ENCODE measurements at places on chromosomes 3 and 15.

GRCh38 chr15:81056304-81056703, 55.6 kb downstream of the TLNRD1 start:
- no peak for ATAC-seq

GRCh38 chr15:43854801-43855200, 28.0 kb downstream of the WDR76 start:
- ATAC-seq, result no peak

GRCh38 chr15:52677593-52678467, 1.4 kb downstream of the ATOSA start:
- peak; percentile 72 for ATAC-seq

- no peak for ATAC-seq
These were observed 796.2 kb downstream of the NR2F2 start for GRCh38 chr15:97126553-97127233.

DNA sequence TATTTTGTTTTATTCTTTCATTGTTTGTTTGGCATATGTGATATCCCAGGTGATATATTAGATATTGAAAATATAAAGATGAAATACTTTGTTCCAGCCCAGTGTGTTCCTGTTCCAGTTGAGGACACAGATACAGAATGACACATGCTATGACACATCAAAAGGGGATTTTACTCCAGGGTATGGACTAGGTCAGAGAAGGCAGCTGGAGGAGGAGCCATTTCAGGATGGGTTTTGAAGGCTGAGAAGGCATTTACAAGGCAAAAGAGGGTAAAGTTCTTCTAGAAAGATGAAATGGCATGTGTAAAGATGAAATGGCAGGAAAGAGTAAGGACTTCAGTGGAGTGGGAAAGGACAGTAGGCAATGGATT, 163.8 kb downstream of the ZIC1 start:
- no peak for ATAC-seq

DNA sequence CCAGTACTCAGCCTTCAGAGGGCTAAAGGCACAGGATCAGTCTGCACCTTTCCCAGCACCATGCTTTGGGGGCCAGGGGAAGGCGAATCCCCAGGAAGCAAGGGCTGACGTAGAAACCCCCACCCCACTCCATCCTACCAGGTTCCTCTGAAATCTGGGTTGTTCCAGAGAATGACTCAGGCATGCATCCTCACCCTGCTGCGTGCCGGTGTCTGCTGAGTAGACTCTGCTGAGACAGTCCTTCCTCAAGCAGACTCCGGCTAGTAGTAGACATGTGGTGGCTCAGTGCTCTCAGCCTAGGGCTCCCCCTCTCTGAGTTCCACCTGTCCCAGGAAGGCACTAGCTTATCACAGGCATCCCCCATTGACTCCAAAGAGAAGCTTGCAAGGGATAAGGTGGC, 9.0 kb downstream of the TMEM43 start:
- ATAC-seq, result no peak

- no peak for ATAC-seq
These were observed 5.6 kb downstream of the TERC start for GRCh38 chr3:169759256-169759655.

GRCh38 chr3:22115581-22115980, 364.6 kb upstream of the ZNF385D start:
- no peak for ATAC-seq

GRCh38 chr15:73802431-73803041, 49.4 kb upstream of the INSYN1 start:
- ATAC-seq, result no peak

- ATAC-seq, result no peak
These were observed 125.2 kb downstream of the CFAP20DC start for GRCh38 chr3:58924578-58924977.

GRCh38 chr3:119695480-119695879, 7.3 kb upstream of the CFAP91 start:
- no peak for ATAC-seq

GRCh38 chr3:191331388-191331787, 1.1 kb upstream of the UTS2B start:
- no peak for ATAC-seq

DNA sequence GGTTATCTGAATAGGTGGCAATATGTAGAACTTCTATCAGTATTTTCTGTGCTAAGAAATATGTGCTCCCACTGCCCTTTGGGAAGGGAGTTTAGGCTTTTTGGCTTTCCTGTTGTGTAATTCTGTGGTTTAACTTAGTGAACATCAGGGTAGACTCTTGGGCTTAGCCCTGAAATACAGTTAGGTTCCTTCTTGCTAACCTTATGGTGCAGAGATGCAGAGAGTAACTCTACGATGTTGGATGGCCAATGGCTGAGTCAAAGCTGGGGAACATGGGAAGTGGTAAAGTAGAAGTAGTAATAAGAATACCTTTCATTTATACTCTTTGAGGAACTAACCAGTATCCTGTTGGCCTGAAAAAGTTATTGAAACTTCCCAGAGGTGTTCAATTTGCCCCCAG, 80.8 kb upstream of the IL12A start:
- no peak for ATAC-seq

GRCh38 chr3:1609416-1609815, 489.2 kb upstream of the CNTN4 start:
- ATAC-seq, result no peak

GRCh38 chr3:4980229-4981203, 1.3 kb downstream of the BHLHE40 start:
- peak; percentile 32 for ATAC-seq

DNA sequence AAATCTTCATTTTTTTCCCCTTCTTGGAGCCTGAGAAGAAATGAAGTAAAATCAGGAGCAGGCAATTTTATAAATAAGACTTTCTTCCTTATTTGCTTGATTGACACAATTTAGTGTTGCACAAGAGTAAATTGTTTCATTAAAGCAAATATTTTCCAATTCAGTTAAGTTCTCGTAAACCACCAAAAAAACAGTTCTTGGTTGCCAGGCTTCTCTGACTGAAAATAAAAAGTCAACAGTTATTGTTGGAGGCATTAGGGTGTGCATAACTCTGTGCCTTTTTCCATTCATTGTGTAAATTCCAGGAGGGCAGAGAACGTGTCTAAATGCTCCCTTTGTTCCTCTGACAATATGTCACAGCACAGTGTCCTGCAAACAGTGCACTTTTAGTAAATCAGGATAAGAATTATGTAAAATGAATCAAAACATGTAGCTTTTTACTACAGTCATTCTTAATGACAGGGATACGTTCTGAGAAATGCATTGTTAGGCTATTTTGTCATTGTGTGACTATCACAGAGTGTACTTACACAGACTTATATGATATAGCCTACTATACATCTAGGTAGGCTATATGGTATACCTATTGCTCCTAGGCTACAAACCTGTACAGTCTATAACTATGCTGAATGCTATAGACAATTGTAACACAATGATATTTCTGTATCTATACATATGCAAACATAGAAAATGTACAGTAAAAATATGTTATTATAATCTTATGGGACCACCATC, at the start of gene CP:
Gene CP, minus strand, starts transcription at position 47 of the 735 bp plus-strand sequence. Its CDS starts 37 bp downstream, at position 10.
- ATAC-seq, result no peak

DNA sequence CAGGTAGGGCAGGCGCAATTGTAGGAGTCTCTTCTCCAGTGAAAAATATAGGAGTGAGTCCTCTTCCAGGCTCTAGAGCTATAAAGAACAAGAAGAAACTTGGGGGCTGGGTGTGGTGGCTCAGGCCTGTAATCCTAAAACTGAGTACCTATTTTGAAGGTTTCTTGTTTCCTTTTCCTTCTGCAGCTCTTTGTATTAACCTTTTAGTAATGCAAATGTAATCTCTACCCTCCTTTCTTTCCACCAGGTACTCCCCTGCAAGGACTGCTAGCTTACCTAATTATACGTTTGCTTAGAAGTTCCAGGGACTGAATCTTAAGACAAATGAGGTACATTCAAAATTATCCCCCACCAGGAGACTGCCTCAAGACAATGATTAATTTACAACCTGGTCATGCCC, 75.9 kb downstream of the CD47 start:
- no peak for ATAC-seq

GRCh38 chr3:173078525-173078924, 62.5 kb downstream of the SPATA16 start:
- no peak for ATAC-seq

- ATAC-seq, result peak; percentile 92
These were observed 219.9 kb upstream of the IGF1R start for GRCh38 chr15:98428253-98428989.

DNA sequence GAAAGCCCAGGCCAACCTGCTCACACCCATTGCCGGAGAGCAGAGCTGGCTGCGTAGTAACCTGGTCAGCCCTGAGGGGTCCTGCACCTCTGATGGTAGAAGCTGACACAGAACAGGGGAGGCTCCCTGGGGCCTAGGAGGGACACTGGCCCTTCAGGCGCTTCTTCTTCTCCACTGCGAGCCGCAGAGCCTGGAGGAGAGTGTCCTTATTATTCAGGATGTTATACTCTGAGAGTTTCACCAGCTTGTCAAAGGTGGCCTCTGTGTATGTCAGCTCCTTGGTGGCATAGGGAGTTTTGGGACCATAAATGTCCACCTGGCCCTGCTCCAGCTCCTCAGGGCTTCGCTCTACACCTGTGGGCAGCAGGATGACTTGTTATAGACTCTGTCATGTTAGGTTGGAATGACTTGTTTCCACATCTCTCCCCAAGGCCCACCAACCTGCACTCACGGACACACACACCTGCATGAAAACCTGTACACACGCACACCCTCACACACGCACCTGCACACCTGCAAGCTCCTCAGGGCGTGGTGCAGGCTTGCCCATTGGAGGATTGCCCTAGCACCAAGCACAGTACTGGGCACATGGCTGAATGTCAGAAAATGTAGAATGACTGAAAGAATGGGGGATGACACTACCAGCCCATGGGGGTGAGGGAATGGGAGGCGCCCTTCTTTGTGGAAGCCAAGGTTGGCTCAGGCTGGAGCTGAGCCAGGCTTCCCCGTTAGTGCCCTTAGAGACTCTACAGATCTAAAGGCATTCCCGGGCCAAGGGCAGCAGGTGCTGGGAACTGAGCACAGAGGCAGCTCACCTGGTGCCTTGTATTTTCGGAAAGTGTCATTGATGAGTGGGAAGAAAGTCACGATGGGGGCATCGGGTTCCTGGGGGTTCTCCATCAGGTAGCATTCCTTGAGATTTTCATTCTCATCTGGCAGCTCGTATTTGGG, 11.5 kb upstream of the EHD4 start:
- ATAC-seq, result no peak

DNA sequence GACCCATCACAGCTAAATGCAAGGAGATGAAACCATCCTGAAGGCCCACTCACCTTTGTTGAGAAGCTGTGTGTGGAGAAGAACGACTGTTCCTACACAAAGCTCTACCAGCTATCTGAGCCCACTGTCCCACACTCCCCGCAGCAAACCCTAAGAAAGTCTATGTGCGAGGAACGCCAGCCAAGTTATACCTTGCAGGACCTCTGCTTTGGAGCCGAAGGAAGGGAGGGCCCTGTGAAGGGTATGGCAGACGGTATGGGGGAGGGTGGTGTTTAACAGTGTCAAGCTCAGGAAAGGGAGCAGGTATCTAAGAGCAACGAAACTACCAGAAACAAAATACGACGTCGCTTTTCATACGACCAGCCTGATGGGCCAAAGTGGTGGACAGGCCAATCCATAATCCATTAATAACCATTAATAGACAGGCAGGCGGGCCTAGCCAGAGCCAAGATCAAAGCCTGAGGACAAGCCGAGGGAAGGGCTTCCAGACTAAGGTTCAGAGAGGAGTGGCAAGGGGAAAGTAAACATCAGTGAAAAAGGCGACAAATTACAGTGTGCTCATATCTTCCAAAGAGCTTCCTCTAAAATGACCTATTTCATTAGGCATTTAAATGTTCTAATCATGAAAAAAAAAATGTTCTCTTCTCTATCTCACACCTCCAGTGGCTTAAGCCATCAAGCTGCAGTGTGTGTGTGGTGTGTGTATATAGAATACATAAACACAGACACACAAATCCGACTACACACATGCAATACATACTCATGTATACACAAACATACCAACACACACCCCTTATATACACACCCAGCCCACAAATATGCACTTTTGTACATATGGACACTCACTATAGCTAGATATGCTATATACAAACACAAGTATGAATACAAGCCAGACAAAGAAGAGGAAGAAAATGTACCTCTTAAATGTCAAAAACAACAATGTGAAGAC, 43.9 kb downstream of the PTPN23 start:
- no peak for ATAC-seq

DNA sequence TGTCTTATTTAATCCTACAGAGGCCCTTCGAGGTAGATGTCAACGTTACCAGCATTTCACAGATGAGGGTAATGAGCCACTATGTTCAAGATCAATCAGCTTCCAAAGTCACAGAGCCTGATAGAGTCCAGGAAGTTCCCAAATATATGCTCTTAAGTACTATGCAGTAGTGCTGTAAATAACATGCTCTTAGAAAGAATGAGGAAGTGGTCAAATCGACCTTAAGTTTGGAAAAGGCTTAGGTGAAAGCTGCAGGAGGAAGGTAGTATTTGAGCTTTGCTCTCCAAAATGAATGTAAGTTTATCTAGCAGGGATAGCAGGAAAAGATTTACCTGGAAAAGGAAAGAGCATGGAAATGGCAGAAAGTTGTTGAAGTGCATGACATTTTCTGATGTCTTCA, 234.0 kb downstream of the RBMS3 start:
- ATAC-seq, result peak; percentile 13

DNA sequence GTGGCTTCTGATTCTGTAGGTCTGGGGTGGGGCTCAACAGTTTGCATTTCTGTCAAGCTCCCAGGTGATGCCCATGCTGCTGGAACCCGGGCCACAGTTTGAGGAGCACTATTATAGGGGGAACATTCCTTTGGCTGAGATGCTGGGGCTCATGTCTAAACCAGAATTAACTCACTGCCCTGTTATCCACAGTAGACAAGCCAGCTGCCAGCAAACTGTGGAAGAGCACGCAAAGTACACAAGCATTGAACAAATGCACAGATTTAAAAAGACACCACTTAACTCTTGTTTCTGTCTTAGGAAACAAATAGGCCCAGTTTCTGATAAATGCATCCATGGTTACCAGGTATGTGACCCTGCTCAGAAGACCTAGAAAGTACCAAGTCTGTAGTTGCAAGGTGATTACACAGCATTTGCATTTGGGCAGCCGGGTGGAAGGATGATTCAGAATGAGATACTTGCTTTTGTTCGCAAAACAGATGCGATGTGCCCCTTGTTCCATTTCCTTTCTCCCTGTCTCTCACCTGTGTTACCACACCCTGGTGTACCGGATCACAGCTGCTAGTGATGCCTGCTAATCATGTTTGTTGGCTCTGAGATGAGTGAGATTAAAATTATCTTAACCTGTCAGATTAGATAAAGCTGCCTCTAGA, 12.4 kb downstream of the GYG1 start:
- no peak for ATAC-seq

- peak; percentile 95 for ATAC-seq
These were observed 126.8 kb downstream of the DLG1 start for GRCh38 chr3:197171481-197172067.
